GF-D8 (cell line): ENCODE measurements at places on chromosomes 1 and 21.

- no peak for DNase-seq
Observed at GRCh38 chr1:32746130-32746529, 43.6 kb upstream of the SYNC start.

- no peak for DNase-seq
Observed at GRCh38 chr1:221888218-221888617, 146.3 kb upstream of the DUSP10 start.

DNA sequence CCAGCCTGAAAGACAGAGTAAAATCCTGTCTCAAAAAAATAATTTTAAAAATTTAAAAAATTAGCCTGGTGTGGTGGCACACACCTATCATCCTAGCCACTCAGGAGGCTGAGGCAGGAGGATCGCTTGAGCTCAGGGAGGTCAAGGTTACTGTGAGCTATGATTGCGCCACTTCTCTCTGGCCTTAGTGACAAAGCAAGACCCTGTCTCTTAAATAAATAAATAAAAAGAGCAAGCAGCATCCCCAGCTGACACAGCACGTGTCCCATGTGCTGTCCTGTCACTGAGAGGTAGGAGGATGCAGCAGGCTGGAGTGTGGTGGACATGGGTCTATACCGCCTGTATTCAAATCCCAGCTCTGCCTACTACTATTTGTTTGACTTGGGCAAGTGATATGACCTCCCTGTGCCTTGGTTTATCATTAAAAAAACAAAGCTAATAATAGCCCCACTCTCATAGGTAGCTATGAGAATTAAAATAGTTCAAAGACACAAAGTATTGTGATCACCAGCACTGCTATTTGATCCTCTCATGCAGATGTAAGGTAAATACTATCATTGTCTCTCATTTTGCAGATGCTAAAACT, 22.2 kb upstream of the ECE1 start:
- no peak for DNase-seq

GRCh38 chr1:24961961-24962861, 32.1 kb upstream of the RUNX3 start:
- no peak for DNase-seq

DNA sequence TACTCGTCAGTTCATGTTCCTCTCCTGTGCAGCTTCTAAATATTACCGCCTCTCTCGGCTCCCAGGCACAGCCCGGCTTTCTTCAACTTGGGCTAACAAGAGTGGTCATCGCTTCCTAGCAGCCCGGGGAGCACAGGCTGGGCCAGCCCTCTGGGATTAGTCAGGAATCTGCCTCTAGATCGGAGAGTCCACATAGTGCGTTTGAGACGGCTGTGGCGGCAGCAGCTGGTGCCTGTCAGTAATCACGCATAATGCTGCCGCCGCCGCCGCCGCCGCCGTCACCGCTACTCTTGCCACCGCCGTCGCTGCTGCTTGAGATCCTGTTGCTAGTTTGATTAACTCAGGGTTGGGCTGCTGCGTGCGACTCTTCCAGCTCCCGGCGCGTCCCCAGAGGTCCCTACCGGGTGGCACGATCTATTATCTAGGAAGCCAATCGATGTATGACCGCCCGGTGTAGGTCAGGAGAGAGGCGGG, at the start of gene RXRG:
Gene RXRG, minus strand, starts transcription at position 230 of the 474 bp plus-strand sequence. CDS start 233 bp downstream, outside the sequence.
- no peak for DNase-seq

GRCh38 chr1:230291731-230292620, 134.2 kb downstream of the PGBD5 start:
- no peak for DNase-seq

GRCh38 chr1:89603651-89604413, 29.1 kb upstream of the LRRC8C start:
- DNase-seq = no peak

DNA sequence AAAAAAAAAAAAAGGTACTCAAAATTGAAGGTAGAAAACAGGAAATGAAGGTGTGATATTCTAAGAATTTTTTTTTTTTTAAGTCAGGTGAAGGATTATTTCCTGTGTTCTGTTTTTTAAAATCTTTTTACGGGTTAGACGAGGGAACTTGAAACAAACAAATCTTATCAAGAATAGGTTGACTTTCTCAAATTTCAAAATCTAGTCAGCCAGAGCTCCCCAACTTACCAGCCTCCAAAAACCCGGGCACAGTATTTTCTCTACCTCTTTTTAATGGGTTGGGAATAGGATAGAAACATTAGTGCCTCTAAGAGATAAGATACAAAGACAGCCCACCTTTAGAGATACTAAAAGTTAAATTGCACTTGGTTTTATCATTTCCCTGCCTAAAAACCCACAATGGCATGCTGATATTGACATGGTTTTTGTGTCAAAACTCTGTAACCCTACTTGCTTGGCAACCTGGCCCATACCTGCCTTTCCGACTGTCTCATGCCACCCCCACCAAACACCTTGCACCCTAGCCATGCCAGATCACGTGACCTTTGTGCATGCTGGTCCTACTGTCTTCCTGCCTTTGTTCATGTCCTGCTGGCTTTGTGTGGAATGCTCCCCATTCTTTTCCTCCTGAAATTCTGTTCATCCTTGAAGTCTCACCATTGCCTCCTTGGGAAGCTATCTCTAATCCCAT, 4.2 kb downstream of the RCAN3 start:
- DNase-seq = no peak

GRCh38 chr1:40041466-40041838, 923 bp downstream of the CAP1 start:
- DNase-seq = no peak

DNA sequence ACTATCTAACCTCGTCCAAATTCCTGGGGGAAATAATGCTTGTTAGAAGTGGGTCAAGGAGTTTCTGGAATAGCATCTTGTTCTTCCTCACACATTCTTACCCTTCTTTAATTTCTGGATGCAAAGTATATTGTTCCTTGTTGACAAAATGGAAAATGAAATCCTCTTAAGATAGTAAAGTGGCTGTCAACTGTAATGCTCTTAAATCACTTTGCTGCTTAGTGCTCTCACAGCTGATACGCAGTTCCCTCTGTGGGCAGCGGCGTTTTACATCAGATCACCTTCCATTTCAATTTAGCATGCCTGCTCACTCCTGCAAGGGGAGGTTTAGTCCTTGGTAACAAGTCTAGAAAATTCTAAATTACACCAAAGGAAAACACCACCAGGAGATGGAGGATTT, 113.1 kb downstream of the DNM3 start:
- DNase-seq = no peak

- no peak for DNase-seq
Observed at GRCh38 chr1:30942326-30942963, 33.9 kb upstream of the SDC3 start.

DNA sequence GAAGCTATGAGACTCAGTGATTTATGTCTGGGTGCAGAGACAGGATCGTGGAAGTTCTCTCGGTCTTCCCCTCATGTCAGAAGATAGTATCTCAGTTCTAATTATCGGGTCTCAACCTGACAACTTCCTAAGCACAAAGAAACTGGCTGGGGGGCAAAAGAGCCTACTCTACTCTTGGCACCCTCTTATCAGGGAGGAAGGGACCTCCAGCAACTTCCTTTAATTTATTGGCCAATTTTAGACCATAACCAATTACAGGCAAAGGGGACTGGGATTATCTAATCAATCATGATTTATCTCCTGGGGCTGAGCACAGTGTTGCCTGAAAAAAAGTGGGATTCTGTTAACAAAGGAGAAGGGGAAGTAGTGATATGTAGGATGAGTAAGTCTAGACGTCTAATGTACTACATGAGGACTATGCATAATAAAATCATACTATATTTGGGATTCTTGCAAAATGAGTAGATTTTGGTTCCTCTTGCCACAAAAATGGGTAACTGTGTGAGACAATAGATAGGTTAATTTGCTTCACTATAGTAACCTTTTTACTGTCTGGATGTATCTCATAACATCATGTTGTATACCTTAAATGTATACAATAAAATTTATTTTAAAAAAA, 98.8 kb downstream of the ZFYVE9 start:
- DNase-seq = peak; percentile 30

- no peak for DNase-seq
Observed at GRCh38 chr1:24191860-24192259, 4.8 kb upstream of the IFNLR1 start.

DNA sequence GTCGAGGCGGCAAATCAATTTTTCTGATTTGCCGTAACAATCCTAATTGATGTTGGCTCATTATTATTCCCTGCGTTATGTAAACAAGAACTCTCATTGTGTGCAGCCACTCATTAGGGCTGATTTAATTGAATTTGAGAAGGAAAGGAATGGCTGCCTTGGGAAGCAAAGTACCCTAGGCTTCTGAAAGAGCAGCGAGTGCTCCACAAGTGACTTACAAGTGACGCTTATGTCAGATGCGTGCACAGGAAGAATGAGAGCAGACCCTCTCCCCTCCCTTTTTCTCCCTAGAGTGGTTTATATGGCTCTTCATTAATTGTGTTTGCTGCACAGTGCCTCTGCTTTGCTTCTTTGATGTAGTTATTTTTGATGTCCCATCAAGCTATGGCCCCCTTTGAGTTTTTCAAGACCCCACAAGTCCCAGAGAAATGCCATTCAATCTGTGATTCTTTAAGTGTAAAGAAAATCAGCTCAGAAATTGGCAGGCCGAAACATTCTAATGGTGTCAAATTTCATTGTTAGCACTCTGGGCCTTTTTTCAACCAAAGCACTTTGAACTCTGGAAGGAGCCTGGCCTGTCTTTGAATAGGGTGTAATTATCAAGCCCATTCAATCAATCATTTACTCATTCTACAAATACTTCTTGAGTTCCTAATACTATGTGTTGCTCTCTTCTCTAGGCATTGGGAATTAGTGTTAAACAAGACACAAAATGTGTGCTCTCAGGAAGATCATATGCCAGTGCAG, 86.8 kb upstream of the VAV3 start:
- DNase-seq = no peak

GRCh38 chr1:150464422-150464826, 22.8 kb upstream of the TARS2 start:
- no peak for DNase-seq

- DNase-seq = no peak
Observed at GRCh38 chr1:166511761-166512160, 327.5 kb upstream of the POGK start.

DNA sequence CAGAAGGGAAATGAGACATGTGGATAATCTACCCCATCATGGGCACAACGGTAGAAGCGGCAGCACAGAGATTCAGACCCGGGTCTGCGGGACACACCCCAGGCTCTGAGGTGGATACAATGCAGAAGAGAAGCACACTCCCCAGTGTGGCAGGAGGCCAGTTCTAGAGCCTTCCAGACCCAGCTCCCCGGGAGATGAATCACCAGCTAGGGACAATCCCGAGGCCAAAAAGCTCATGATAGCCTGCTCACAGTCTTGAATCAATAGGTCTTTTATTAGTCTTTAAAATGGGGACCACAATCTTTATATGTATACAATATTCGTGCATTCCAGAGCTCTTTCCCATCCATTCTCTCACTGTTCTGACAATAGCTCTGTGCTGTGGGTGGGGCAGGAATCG, 57.3 kb upstream of the DIRAS3 start:
- no peak for DNase-seq

DNA sequence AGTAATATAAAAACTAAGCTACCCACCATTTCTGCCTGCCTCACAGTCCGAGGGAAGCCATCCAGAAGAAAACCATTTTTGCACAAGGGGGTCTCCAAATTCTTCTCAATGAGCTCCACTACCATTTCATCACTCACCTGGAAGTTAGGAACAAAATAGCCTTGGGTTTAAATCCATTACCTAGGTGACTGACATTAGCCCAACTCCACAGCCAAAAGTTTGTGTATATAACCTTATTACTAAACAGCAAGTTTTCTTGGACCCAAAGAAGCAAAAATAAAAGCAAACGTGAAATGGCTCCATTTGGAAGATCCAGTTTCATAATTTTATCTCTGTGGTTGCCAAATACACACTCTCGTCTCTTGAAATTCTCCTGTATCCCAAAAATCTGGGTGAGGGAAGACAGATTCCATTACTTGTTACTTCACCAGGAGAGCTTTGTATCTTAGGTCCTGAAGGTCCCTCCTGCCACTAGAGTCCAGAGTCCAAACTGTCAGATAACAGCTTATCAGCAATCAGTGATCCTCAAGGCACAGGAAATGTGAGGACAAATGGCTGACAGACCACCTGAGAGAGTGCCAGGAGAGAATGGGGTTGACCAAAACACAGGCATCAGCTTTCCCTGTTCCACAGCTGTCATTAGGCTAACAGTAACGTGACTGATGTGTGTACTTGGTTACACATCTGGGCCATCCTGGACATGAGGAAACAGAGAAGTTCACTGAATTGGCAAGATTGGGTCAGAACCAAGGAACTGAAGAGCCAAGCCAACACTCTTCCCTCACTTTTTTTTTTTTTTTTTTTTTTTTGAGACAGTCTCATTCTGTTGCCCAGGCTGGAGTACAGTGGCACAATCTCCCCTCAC, 14.9 kb downstream of the AK2 start:
- DNase-seq = no peak

DNA sequence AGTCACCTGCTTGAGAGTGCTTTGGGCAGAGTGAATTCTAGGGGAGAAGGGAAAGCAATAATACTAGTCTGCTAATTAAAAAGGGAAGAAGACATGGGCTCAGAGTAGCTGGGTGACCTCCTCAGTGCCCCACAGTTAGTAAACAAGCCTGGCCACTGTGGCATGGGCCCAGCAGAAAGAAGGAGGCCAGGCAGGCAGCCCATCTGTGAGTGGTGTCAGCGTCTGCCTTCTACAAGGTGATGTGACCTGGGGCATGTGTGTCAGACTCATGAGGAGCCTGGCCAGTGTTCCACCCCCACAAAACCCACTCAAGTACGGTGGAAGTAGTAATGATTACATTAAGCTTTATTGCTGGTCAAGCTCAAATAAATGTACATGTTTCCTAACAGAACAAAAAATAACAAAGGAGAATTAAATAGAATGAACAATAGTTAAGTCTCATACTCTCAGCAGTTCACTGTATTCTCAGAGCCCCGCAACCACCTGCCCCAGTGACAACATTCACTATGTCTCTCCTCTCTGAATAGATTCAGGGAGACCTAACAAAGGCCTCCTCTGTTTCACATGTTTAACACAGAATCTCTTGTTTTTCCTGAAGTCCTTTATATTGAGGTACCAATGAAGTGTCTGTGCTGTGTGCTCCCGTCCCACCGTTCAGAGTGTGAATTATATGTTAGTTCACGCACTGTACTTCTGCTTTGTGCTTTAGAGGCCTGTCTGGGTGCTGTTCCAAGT, 32.5 kb downstream of the SLC22A15 start:
- no peak for DNase-seq

GRCh38 chr21:37202221-37203110, 64.7 kb downstream of the VPS26C start:
- DNase-seq = no peak

DNA sequence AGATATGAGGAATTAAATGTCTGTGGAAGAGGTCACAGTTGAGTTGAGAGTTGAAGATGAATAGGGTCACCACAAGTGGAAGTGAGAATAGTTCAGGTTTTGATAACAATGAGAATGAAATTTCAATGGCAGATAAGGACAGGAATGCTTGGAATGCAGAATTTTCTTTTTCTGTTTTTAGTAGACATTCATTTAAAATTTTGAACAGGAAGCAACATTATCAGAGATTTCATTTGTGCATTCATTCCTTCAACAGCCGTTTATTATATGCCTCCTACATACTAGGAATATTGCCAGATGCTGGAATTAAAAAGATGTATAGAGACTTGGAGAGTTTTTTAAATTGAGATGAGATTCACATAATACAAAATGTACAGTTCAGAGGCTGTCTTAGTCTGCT, 126.8 kb downstream of the ITSN1 start:
- DNase-seq = no peak
